ENCODE measurements at places on chromosomes 5 and 9.

DNA sequence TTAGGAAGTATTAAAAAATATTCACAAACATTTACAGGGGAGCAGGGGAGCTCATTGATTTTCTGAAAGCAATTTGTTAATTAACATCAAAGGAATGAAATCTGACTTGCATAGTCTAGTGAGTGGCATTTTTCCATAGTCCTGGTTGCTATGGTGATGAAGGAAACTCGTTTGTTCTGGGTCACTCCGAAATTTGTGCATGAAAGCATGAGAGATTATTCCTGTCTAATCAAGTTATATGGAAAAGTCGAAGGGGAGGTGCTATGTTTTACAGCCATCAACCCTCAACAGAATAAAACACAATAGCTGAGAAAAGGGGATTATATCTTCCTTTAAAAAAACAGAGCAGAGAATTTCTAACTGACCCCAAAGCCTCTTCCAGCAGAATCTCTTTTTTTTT is 1495.7 kb upstream of the WWC1 start:
- DNase-seq = no peak

- DNase-seq = no peak
Measured at GRCh38 chr5:118578093-118578492, 410.3 kb downstream of the DTWD2 start.

DNA sequence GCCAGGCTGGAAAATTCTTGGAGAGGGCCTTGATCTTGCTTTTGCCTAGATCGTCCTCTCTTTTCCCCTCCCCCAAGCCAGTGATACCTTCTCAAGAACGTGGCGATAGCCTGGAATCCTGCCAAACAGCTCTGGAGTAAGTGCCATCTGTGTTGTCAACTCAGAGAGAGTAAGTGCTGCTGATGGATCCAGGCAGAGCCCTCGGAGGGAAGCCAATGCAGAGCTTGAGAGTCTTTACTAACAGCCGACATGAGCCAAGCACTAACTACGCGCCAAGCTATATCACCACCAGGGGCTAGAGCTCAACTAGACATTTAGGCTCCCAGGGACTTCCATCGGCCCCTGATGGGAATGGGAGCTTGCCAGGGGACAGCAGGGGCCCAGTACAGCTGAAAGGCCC is 17.6 kb downstream of the RAPGEF1 start:
- no peak for DNase-seq

DNA sequence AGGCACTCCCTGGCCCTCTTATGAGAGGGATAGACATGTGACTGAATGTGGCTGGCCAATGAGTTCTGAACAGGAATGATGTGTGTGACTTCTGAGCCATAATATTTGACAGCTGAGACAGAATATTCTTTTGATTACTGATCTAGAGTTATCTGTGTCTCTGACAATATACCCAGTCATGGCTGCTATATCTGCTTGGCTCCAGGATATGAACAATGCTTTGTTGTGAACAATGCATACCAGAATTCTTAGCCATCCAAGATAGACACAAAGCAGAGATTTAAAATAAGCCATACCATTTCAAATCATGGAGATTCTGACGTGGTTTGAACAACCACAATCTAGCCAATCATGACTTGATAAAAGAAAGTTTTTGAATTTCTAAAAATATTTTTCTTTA is 840.3 kb upstream of the SEMA6A start:
- no peak for DNase-seq

- DNase-seq = no peak
Measured at GRCh38 chr5:66713998-66714397, 117.8 kb downstream of the MAST4 start.

DNA sequence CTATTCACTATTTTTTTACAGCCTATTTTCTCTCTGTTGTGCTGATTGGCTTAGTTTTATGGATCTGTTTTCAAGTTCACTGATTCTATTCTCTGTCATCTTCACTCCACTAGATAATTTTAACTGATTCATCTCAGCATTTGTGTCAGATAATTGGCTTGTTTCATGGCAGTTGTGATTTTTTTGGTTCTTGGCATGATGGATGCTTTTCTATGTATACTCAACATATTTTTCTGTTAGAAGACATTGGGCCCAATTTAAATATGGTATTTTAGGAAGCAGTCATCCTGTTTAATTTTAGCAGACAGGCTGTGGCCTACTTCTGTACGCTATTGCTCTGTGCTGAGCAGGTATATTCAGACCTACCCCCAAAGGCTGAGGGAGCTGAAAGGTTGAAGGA is 1865.3 kb upstream of the ACO1 start:
- no peak for DNase-seq

GRCh38 chr9:34133436-34133949 is 7.0 kb upstream of the DCAF12 start:
- DNase-seq = no peak

DNA sequence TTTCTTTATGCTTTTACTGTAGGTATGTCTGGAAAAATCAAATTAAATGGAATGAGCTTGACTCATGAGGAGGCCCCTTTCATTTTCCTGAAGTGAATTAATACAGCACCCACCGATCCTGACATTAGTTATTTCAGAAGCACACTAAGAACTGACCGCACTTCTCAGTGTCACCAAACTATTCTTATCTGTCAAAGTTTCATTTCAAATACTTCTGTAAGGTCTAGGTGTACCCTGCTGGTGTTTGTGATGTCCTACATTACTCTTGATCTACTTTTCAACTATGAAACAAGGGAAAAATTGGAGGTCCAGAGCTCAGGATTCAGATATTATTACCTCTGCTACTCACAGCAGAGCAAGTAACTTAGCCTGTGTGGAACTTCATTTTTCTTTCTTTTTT is 1.8 kb upstream of the TEK start:
- no peak for DNase-seq

- DNase-seq = no peak
Measured at GRCh38 chr9:125428060-125428901, 166.7 kb downstream of the GAPVD1 start.

- DNase-seq = no peak
Measured at GRCh38 chr9:82645600-82645999, 417.3 kb downstream of the RASEF start.

DNA sequence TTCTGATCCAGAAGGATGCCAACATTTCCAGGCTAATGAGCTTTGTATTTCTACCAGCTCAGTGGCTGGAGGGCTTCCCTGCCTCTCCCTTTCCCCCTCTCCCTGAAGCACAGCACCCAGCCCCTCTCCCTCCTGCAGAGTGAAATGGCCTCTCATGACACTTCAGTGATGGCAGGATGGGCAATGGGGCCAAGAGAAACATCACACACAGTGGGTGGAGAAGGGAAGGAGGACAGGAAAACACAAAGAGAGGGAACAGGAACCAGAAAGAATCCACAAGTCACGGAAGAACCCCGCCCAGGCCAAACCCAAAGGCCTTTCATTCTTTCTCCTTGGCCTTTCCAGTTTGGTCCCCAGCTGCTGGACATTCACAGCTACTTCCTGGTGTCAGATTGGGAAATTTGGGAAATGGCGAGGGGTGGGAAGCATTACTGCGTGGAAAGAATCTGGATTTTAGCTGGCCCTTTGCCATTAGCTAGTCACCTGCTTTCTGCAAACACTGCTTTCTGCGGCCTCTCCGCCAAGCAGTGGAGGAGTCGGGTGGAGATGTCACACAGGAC is 82.6 kb downstream of the GLDC start:
- DNase-seq = no peak
